ENCODE measurements at places on chromosomes 4 and X. TPM values are rescaled to one million over a fixed set of nuclear protein-coding genes. Genes with fewer than 3 reads are reported as not detected.

NHS gene
- 2.0 TPM for polyA plus RNA-seq

APEX2 gene
- polyA plus RNA-seq, result 15.8 TPM

ADAMTS3 gene
- 0.77 TPM for polyA plus RNA-seq

ENOPH1 gene
- polyA plus RNA-seq, result 19.7 TPM

FAM184B gene
- polyA plus RNA-seq, result 0.07 TPM

FANCB gene
- polyA plus RNA-seq, result 1.5 TPM

NLGN4X gene
- polyA plus RNA-seq, result not detected

CXCL6 gene
- polyA plus RNA-seq, result 0.57 TPM

MAGEB3 gene
- not detected for polyA plus RNA-seq

CPE gene
- 11.8 TPM for polyA plus RNA-seq

CCSER1 gene
- polyA plus RNA-seq, result not detected

GPR50 gene
- not detected for polyA plus RNA-seq

ETNPPL gene
- polyA plus RNA-seq, result not detected

PTPN13 gene
- 25.0 TPM for polyA plus RNA-seq

FTHL17 gene
- not detected for polyA plus RNA-seq

Data from AG04450 (cell line).